ENCODE measurements at places on chromosomes 12 and 14.

DNA sequence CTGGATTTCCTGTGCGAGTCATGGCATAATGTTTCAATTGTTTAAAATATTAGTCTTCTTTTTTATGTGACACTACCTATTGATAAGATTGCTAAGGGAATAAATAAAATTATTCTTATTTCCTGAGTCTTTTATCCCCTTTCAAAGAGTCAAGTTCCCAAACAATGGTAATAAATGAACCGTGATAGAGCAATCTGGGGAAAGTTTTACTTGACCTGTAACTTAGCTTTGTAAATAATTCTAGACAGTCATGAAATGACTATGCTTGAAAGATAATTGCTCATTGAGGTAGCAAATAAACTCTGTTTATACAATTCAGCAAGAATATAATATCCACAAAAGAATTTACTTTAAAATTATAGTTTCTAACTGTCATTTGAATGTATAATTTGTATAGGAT, 82.1 kb downstream of the TSPAN8 start:
- DNase-seq: no peak

GRCh38 chr12:109193896-109194295, 77.5 kb downstream of the ACACB start:
- no peak for DNase-seq

GRCh38 chr14:104041430-104042104, 43.9 kb upstream of the ASPG start:
- DNase-seq: no peak

GRCh38 chr12:22064968-22065367, 18.9 kb downstream of the CMAS start:
- DNase-seq: no peak

- no peak for DNase-seq
These were observed 448.5 kb downstream of the TMEM121 start for GRCh38 chr14:105974902-105975301.

DNA sequence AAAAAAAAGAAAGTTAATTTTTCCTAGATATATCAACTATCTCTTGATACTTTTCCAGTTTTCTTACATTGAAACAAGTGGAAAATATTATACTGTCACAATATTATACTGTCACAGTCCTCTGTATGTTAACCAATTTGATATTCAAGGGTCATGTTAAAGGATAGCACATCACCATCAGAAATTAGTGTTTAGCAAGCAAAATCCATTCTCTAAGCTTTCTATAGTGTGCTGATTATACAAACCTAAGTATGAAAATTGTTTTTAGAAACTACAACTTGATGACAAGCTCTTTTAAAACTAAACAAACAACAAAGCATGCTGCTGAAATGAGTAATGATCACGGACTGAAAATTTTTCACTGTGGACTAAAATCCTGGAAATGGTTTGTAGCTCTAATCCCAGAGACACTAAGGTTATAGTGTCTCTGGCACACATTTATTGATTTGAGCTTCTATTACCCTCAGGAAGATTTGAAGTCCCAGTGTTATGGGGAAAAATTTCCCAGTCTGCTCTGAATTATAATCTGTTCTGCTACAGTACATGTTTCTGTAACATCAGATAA, 9.7 kb downstream of the SPTSSA start:
- DNase-seq: no peak

- DNase-seq: no peak
These were observed 56.0 kb downstream of the CDK17 start for GRCh38 chr12:96344124-96344695.
